ENCODE measurements at places on chromosomes 1 and 21.

- DNase-seq: no peak
Observed at GRCh38 chr1:231354330-231355020, 16.4 kb downstream of the SPRTN start.

- DNase-seq: no peak
Observed at GRCh38 chr1:4529446-4530165, 124.8 kb upstream of the AJAP1 start.

- DNase-seq: no peak
Observed at GRCh38 chr1:115829947-115830346, 11.0 kb downstream of the NHLH2 start.

DNA sequence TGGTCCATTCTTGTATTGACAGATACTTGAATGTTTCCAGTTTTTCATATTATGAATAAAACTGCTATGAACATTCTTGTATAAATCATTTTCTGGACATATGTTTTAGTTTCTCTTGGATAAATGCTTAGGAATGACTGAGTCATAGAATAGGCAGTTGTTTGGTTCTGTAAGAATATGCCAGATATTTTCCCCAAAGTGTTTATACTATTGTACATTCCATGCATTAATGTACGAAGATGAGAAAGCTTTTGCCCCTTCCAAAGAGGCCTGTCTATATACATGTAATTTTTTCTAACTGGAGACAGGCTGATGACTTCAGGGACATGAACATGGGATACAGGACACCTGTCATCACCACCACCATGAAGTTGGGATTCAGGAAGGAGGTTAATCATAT, 11.3 kb downstream of the NBPF3 start:
- DNase-seq: no peak

GRCh38 chr1:217885181-217885580, 254.0 kb downstream of the SPATA17 start:
- DNase-seq: no peak

GRCh38 chr21:33643658-33644311, 1.5 kb downstream of the ITSN1 start:
- DNase-seq: no peak

GRCh38 chr1:47942240-47942629, 55.0 kb downstream of the TRABD2B start:
- no peak for DNase-seq

DNA sequence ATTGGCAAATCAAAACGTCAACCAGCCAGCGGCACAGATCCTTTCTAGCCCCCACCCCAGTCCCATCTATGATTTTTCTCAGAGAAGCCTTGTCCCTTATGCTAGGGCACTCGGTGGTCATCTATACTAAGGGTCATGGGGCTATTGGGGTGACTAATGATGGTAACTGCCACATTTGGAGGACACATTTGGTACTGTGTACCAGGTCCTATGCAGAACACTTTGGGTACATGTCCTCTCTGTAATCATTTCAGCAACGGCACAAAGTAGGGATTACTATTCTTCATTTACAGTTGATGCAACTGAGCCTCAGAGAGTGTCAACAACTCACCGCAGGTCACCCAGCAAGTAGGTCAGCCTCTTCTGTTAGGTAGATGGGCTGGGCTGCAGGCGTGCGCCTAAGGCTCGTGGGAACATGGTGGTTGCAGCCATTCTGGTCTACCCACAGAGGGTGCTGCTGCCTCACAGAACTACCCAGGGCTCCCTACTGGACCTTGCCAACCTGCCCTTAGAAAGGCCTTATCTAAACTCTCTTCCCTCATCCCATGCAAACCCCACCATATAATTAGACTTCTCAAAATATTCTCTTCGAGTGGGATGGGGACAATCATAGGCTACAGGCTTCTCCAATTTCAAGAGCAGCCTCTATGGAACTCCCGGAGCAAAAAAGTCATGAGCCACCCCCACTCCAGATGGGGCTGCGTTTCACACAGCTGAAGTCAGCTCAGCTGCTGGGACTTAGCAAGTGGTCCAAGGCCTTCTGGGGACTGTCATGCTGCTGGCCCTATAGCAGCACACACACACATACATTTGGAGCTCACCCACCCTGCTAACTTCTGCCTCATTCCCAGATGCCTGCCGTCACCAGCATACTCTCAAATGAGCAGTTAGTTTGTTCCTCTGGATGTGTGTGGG, 5.8 kb upstream of the SDHB start:
- peak; percentile 25 for DNase-seq

DNA sequence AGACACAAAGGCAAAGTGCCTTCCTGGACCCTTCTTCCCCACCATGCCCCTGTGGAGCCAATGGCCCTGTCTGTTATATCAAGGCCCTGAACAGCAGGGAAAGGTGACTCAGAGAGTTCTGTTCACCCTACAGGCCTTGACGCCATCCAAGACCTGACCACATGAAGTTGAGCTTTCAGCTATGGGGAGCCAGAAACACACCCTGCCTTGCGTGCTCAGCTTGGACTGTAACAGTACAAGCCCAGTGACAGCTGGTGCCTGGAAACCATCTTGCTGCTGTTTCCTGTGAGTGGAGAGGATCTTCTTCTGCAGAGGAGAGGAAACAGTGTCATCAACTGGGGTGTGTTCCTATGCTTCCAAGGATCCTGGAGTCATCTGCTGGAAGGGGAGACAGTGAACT, 165.0 kb upstream of the IRF2BP2 start:
- peak; percentile 4 for DNase-seq

DNA sequence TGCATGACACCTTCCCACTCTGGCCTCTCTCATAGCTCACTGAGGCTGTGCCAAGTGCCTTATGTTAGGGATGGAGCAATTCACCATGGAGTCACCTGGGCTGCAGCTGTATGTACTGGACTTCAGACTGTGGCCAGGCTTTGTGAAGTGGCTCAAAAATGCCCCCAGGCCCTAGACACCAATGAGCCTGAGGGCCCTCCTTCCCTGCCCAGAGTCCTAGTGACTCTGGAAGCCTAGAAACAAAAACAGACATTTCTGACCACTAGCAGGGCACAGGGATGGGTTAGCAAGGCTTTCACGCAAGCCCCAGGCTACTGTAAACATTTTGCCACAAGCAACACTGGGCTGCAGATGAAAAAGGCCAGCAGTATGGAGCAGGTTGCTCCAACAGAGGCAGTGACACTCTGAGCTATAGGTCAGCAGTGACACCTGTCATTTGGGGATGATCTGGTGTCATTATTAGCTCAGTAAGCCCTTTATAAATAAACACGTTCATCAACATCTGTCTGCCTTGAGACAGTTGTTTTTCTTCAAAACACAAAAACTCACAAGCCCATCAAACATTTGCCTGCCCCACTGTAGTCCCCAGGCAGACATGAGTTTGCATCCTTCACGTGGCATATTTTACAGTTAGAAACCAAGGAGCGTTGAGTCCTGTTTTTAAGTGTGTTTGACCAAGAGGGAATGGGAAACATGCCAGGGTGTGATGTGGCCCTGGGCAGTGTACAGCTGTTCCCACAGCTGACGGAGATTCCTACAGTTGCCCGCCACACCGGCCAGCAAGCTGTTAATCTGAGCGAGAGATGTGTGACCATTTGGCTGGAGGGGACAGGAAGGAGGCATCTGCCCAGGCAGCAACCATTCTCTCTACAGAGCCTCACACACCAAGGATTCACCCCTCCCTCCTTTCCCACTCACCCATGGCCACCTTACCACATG, 66.8 kb downstream of the KCNN3 start:
- DNase-seq: no peak

DNA sequence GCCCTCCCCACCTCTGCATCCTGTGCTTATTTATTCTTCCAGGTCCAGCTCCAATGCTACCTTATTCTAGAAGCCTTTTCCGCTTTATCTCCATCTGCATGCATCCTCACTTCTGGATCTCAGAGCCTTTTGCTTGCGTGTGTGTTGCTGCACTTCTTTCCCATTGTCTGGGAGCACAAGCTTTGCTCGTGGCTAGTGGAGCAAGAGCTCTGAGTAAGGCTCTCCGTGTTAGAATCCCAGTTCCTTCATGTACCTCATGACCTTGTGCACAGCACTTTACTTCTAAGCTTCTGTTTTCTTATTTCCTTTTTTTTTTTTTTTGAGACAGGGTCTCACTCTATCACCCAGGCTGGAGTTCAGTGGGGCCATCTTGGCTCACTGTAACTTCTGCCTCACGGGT, 140.0 kb upstream of the POU3F1 start:
- DNase-seq: no peak

DNA sequence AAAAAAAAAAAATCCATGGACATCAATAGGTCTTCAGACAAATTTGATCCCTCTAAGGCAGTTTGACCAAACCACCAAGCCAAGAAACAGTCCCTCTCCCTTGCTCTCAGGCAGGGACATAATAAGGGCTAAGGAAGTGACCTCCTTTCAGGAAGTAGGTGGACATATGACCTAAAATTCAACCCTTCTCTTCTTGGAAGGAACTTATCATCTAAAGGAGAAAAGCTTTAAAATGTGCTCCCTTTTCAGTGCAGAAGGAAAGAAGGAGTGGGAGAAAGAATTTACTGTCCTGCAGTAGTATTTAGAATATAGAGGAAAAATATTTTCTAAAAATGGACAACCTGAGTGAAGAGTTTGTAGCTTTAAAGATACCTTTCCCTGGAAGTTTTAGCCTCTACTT, 118.1 kb downstream of the DTL start:
- DNase-seq: no peak

DNA sequence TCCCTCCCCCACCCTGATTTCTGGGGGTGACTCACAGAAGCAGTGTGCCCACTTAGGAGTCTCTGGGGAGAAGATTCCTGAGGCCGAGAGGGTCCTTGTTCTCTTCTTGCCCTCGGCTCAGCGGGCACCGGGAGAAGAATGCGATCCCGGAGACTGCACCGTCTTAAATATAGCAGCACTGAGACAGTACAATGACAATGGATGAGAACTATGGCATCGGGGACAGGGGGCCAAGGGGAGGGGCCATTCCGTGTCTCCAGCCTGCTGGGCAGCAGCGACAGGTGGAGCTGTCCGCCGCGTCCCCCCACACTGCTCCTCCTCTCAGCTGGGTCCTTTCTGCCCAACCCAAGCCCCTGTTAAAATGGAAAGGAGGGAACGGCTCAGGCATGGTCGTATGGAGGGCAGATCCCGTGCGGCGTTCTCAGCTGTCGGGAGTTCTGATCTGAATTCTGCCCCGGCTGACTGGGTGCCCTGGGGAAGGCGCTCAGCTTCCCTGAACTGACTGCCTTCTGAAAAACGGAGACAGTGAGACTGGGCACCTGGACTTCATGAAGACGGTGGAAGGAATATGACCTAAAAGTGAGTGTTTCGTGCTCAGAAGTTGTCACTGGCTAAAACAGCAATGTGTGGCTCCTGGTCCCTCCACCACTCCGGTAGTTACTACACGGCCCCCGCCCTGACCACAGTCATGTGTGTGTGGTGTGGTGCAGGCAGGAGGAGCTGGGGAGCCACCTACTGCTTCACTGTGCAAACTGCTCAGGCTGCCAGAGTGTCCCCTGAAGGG, at the start of gene MYOM3:
TSS of gene MYOM3 (minus strand) at position 140 of the 784 bp plus-strand sequence. CDS start 3,499 bp downstream, outside the sequence.
- peak; percentile 65 for DNase-seq

DNA sequence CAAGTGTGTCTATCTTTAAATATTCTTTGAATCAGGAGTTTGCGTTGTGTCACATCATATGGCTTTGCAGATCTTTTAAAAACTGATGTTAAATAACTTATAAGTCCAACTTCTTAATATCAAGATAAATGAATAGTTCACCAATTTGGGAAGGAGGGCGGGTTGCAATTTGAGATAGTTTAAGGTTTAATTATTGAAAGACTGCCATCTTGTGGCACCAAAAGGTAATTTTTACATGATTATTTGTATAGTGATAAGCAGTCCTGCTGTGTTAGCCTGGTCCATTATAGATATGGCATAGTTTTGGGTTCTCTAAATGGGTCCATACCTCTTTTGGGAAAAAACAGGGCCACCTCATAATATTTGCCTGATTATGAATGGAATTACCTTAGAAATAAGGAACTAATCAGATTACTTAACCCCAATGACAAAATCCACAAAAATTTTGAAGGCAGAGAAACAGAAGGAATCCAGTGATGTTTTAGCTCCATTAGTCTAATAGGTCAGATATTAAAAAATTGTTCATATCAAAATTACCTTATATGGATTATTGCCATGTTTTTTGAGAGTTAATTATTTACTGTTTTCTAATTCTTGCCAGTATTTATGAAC, 64.3 kb downstream of the PRKAA2 start:
- DNase-seq: no peak

- no peak for DNase-seq
Observed at GRCh38 chr1:54709547-54710292, 5.9 kb upstream of the TTC4 start.

DNA sequence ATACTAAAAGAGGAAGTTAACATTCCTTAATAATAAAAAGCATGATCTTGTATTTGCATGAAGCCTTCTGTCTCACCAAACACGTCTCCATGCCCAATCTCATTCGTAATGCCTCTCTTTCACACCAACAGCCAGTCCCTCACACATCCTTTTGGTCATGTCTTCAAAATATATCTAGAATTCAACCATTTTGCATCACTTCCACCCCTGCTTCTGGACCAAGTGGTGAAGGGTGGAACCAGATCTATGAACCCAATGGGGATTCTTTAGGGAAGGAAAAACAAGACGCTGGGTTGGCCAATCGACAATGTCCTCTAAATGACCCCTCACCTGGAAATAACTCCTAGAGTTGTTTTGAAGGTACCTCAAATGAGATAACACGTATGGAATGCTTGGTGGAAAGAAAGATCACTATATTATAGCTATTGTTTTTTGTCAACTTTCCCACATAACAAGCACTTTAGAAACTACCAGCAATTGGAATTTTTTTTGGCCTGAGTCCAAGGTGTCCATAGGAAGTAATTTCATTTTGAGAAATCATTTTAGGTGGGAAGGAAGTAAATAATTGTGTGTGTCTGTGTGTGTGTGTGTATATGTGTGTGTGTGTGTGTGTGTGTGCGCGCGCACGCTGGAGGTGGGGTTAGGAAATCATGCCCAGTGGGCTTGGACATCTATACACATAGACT, at the start of gene KCNA10:
TSS of gene KCNA10 (minus strand) at position 51 of the 686 bp plus-strand sequence. CDS start 388 bp downstream, outside the sequence.
- DNase-seq: no peak

GRCh38 chr1:2372551-2373490, 18.5 kb downstream of the MORN1 start:
- DNase-seq: no peak
